ENCODE measurements at places on chromosomes 1 and 21.

- DNase-seq = no peak
Observed at GRCh38 chr1:167623951-167624350, 6.1 kb upstream of the RCSD1 start.

GRCh38 chr1:240004086-240004749 lies 87.5 kb upstream of the FMN2 start:
- DNase-seq = no peak

- DNase-seq = no peak
Observed at GRCh38 chr1:74425676-74426075, 86.7 kb downstream of the LRRC53 start.

DNA sequence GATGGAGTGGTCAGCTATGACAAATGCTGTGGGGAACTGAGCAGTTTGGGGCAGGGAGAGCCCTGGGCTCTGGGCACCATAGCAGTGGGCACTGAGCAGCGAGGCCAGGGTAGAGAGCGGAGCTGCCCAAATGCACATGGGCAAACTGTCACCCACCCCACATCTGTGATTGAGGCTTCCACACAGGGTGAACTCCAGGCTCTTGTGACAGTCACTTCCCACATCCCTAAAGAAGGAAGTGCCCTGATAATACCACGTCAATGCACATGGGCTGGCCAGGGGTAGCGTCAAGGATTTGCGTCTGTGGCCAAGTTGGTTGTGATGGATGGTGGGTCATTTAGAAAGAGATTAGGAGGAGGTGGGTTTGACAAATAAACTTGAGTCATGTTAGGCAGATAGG lies 2.6 kb upstream of the GUCA2B start:
- no peak for DNase-seq

GRCh38 chr1:42305639-42306038 lies 29.4 kb downstream of the FOXJ3 start:
- DNase-seq = no peak

- DNase-seq = peak; percentile 62
Observed at GRCh38 chr1:225896937-225897549, 8.1 kb upstream of the LEFTY1 start.

GRCh38 chr1:62906428-62906886 lies 122.5 kb downstream of the ATG4C start:
- no peak for DNase-seq

DNA sequence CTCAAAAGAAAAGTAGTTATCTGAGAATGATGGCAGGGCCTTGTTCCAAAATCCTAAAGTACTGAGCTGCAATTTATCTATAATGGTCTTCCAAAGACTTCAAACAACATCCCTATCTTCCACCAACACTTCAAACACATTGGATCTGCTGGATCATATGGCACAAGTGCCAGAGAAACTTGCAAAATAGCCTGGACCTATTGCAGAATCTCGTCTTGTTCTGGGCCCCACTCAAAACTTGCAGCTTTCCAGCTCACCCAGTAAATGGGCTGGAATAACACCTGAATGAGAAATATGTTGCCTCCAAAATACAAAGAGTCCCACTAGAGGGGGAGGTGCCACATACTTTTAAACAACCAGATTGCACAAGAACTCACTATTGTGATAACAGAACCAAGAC lies 44.0 kb upstream of the PKN2 start:
- DNase-seq = no peak

DNA sequence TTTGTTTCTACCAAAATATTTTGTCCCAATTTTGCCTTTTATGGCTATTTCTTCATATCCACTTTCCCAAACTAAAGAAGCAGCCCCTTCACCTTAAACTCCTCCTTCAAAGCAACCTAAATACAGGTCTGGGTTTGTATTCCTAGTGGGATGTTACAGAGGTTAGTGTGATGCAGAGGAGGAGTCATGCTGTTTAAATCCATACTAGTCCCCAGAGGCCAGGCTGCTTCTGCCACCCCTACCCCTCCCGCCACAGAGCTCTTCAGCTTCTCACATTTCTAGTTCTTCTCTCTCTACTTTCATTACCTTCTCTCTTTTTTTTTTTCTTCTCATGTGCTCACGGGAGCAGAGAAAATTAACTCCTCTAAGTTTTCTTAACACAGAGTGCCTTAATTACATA lies 29.3 kb downstream of the SELL start:
- no peak for DNase-seq

- DNase-seq = no peak
Observed at GRCh38 chr1:166080967-166081870, 85.6 kb downstream of the FAM78B start.

DNA sequence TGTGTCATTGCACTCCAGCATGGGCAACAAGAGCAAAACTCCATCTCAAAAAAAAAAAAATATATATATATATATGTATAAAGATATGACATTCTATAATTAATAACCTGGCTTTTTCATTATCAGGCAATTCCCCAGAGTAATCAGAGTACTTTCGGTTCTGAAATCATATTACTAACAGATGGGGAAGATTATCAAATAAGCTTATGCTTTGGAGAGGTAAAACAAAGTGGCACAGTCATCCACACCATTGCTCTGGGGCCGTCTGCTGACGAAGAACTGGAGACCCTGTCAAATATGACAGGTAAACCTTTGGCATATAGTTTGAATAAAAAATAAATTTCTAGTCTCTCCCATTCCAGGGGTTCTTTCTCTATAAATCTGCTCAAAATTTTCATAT lies 58.5 kb upstream of the SH3GLB1 start:
- DNase-seq = no peak

- no peak for DNase-seq
Observed at GRCh38 chr21:41759214-41759840, 7.5 kb downstream of the RIPK4 start.

GRCh38 chr1:3610527-3611169 lies 660 bp downstream of the MEGF6 start:
- no peak for DNase-seq

DNA sequence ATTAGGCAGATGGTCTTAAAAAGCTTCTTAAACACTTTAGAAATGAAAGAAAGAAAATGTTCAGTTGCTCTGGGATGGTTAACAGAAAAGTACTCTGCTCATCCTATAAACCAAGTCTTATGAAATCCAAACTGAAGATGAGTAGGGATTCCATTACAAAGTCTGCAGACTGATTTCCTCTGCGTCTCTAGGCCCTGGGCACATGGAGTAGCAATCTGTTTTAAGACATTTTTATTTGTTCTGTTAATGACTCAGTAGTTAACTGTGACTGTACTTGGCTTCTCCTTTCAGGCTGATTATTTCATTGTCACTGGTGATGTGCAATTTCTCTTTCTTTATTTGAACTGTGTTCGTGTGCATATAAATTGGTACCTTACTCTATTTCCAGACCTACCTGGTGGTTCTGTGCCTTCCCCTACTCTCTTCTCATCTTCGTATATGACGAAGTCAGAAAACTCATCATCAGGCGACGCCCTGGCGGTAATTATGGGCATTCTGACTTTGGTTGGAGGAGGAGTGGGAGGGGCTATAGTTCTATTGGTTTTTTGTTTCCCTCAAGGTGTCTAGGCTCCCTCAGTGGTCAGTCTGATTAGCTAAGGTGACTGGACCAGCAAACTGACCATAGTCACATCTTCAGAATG lies 30.6 kb downstream of the ATP1A1 start:
- no peak for DNase-seq

DNA sequence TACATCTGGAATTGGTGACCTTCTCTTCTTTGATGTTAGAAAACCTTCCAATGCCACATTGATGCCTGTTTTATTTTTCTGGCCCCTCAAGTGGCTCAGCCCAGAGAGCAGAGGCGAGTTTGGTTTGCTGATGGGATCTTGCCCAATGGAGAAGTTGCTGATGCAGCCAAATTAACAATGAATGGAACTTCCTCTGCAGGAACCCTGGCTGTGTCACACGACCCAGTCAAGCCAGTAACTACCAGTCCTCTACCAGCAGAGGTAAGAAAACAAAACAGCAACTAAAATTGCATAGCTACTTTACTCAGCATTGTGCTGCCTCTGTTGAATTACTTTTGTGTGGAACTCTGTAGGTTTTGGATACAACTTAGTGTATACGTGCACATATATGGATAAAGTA lies 97.6 kb downstream of the CC2D1B start:
- no peak for DNase-seq

- DNase-seq = no peak
Observed at GRCh38 chr1:98931128-98931835, 73.4 kb downstream of the PLPPR5 start.

- no peak for DNase-seq
Observed at GRCh38 chr1:244749230-244750016, 86.0 kb upstream of the COX20 start.

GRCh38 chr21:34844013-34844923 lies 175.5 kb downstream of the CLIC6 start:
- DNase-seq = no peak

DNA sequence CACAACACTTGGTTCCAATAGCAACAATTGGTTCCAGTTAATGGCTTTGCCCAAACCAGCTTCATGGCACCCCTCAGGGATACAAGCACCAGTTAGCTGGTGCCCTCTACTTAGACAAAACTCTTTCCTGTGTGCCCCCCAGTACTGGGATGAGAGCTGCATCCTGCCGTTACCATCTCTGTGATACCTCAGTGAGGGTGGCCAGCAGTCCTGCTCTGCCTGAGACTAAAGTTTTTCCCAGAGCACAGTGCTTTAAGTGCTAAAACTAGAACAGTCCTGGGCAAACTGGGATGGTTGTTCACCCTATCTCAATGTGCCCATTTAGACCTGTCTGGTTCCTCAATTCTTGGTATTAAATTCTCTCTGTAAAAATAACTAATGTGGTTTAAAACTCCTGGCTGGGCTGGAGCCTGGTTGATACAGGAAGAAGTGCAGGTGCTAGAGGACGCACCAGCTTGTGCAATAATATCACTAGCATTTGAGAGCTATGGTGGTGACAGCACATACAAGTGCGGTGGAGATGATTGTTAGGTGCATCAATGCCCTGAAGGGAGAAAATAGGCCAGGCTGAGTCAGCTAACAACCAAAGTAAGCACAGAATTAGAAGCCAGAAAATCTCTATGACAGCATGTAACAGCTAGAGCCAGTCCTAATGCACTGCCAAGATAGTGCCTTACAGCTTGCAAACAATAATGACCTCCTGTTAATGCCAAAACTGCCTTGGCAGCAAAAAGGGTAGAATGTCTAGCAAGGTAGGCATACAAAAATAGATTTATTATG lies 179.8 kb upstream of the GALNT2 start:
- DNase-seq = no peak

DNA sequence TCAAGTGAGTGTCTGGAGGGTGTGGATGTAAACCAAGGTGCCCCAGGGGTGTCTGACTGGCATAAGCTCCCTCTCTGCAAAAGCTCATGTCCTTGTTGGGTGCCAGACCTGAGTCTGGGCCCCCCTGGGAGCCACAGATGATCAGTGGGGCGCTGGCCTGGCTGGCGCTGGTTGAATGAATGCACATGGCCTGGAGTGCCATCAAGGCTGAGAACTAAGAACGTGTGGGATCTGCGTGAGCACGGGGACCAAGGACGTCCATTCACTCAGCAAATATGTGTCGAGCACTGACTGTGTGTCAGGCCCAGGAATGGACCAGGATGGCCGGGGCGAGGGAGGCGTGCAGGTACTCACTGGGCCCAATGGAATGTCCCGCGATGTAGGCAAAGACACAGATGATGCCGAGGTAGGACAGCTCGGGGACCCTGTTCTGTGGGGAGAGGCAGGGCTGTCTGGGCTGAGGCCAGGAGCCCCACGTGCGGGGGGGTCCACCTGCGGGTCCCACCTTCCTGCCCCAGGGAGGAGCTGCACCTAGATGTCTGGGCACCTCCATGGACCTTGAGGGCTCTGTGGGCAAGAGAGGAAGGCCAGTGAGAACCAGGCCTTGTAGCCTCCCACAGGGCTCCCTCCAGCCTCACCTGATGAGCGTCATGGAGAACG lies 19.1 kb downstream of the SLC2A7 start:
- no peak for DNase-seq

- DNase-seq = no peak
Observed at GRCh38 chr1:110234691-110235090, 24.6 kb downstream of the KCNC4 start.

GRCh38 chr1:240912821-240913220 lies 300.9 kb upstream of the GREM2 start:
- no peak for DNase-seq

DNA sequence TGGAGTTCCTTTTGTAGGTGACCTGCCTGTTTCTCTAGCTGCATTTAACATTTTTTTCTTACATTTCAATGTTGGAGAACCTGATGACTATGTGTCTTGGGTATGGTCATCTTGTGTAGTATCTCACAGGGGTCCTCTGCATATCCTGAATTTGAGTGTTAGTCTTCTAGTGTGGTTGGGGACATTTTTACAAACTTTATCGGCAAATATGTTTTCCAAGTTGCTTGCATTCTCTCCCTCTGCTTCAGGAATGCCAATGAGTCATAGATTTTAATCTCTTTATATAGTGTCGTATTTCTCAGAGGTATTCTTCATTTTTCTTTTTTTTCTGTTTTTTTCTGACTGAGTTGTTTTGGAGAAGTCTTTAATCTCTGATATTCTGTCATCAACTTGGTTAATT lies 684.0 kb downstream of the NCAM2 start:
- no peak for DNase-seq

DNA sequence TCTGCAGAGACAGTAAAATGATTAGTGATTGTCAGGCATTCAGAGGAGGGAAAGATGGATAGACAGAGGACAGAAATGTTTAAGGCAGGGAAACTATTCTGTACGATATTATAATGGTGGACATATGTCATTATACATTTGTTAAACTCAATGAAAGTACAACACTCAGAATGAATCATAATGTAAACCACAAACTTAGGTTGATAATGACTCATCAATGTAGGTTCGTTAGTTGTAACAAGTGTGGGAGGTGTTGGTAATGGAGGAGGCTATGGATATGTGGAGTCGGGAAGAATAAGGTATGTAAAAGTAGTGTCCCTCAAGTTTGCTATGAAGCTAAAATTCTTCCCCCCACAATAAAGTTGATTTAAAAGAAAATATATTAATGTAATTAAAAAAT lies 455.0 kb downstream of the BRINP3 start:
- no peak for DNase-seq

DNA sequence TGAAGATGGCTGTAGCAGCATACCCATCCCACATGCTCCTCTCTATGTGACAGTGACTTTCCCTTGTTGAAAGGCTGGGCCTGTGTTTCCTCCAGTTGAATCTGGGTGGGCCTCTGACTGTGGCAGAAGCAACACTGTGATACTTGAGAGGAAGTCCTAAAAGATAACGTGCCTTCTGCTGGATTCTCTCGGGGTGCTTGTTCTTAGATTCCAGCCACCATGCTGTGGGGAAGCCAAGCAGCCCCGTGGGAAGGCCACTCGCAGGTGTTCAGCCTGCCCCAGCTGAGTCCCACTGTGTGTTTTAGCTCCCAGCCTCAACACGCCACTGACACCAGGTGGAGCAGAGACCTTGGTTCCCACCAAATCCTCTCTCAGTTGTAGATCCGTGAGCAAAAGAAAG lies 31.5 kb downstream of the TRAPPC10 start:
- DNase-seq = no peak

DNA sequence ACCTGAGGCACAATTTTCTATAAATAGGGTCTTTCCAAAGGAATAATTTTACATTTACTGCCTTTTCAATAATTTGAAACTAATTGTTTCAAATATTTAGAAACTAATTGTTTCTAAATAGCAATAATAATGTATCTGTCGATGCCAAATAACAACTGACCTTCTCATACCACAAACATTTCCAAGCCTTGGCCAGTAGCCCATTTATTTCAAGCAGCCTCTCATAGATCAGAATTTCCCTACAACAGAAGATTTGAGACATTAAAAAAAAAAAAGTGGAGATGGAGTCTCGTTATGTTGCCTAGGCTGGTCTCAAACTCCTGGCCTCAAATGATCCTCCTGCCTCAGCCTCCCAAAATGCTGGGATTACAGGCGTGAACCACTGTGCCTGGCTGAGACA lies 2.1 kb upstream of the GFI1 start:
- no peak for DNase-seq

GRCh38 chr1:201898240-201898894 lies 9.7 kb downstream of the SHISA4 start:
- no peak for DNase-seq
